ENCODE measurements at places on chromosomes 4 and X. TPM values are rescaled to one million over a fixed set of nuclear protein-coding genes. Genes with fewer than 3 reads are reported as not detected.

- DNase-seq: no peak
Observed at GRCh38 chrX:98379134-98379533, 1495.4 kb downstream of the RPA4 start.

- no peak for DNase-seq
Observed at GRCh38 chrX:53316111-53316859, 34.9 kb upstream of the IQSEC2 start.

DNA sequence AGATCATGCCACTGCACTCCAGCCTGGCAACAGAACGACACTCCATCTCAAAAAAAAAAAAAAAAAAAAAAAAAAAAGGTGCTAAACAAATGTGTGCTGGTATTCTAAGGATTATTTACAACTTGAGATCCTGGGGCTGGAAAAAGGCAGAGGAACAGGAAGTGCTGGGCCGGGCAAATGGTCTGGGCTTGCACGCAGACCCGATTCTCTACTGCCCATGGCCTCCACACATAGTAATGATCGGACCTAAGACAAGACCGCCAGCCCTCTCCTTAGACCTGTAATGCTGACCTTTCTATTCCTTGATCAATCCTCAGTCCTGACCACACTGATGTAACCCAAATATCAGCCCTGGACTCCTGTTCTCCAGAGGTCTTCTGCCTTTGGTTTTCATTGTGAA is 67.8 kb downstream of the EFNB1 start:
- DNase-seq: no peak

DNA sequence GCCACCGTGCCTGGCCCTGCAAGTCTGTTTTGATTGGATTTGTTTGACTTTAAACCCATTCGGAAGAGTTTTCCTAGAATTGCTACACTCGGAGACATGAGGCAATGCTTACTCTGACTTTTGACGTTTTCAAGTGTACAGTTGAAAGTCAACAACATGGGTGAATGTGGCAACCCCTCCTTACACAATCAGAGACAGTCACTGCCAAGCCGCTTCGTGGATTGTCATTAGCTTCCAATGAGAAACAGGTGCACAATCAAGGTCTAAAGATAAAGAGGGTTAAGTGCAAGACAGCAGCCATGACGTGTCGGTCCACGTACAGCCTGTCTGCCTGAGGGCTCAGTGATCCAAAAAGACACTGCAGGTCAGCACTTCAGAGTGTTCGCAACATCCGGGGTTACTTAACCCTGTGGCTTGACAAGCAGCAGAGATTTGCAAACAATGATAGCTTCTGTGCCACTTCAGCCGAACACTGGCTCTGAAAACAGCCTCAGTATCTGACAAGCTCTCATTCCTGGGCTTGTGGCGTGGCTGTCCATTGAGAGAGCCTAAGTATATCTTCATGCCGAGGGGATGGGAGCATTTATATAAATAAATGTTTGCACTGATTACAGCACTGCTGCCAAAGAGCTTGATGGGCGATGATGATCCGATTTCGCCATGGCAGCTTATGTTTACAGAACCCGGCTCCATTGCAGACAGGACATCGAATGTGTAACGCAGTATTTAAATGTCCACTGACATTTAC is 180.0 kb downstream of the DHRSX start:
- DNase-seq: no peak

GRCh38 chr4:57220734-57221133 is 110.5 kb upstream of the IGFBP7 start:
- DNase-seq: no peak

GRCh38 chr4:101183666-101184373 is 163.5 kb downstream of the PPP3CA start:
- no peak for DNase-seq

The CPLX1 gene
- 0.15 TPM for total RNA-seq

The BEND2 gene
- total RNA-seq: not detected

The ITGB1BP2 gene
- total RNA-seq: 4.2 TPM

The MAGEE2 gene
- not detected for total RNA-seq

All from H7 (cell line).